ENCODE measurements at places on chromosomes 2 and 18. TPM values are rescaled to one million over a fixed set of nuclear protein-coding genes. Genes with fewer than 3 reads are reported as not detected.

Gene TEX44
- total RNA-seq = not detected

Gene ADD2
- 0.06 TPM for total RNA-seq

Gene ALS2
- 31.6 TPM for total RNA-seq

Gene FSIP2
- 0.06 TPM for total RNA-seq

Gene STRADB
- 35.8 TPM for total RNA-seq

Gene PTCD3
- 79.6 TPM for total RNA-seq

Gene GALNT3
- total RNA-seq = 2.0 TPM

Gene DARS1
- 73.2 TPM for total RNA-seq

Gene KCNG2
- total RNA-seq = not detected

Gene NPAS2
- total RNA-seq = 7.3 TPM

Gene IWS1
- 45.6 TPM for total RNA-seq

Gene RNF152
- total RNA-seq = 89.0 TPM

Gene CYP26B1
- 0.25 TPM for total RNA-seq

Gene RFTN2
- 25.6 TPM for total RNA-seq

Gene SLC4A3
- 0.40 TPM for total RNA-seq

Gene ZEB2
- 90.4 TPM for total RNA-seq

Gene GPR39
- 7.5 TPM for total RNA-seq

Gene PKP4
- total RNA-seq = 21.9 TPM

Gene PKDCC
- total RNA-seq = 35.9 TPM

Gene STAT4
- total RNA-seq = 0.31 TPM

Gene DSC1
- not detected for total RNA-seq

Gene YPEL5
- total RNA-seq = 112 TPM

Gene RALBP1
- 72.4 TPM for total RNA-seq

Gene ACVR1C
- total RNA-seq = 0.19 TPM

Gene CBLN2
- total RNA-seq = not detected

Gene SERPINB3
- total RNA-seq = not detected

Gene RTP5
- total RNA-seq = not detected

Measured in aortic smooth muscle cell (primary cell).